ENCODE measurements at places on chromosomes 3 and 15.

DNA sequence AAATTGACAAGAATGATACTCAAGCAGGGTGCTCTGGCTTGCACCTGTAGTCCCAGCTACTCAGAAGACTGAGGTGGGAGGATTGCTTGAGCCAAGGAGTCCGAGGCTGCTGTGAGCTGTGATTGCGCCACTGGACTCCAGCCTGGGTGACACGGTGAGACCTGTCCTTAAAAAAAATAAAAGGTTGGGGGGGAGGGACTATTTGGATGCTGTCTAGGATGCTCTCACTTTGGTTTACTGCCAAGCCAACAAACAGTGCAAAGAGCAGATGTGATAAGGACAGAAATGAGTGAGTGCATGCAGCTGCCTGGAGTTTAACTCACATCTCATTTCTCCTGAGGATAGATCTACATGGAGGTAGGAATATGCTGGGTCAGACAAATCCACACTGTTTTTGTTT is 130.0 kb downstream of the FRMD4B start:
- DNase-seq, result no peak

DNA sequence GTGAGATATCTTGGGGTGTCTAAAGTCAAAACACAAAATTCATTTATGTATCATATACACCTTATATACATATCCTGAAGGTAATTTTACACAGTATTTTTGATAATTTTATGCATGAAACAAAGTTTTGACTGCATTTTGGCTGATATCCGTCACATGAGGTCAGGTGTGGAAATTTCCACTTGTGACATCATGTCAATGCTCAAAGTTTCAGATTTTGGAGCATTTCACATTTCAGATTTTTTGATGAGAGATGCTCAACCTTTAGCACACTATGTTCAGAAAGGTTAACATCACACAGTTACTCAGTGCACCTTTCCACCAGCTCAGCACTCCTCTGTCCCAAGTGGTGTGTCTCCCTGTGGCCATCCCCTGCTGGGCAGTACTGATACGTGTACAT is 37.7 kb upstream of the CPB1 start:
- no peak for DNase-seq

- no peak for DNase-seq
These were observed 356.0 kb downstream of the SHQ1 start for GRCh38 chr3:72492240-72492639.

DNA sequence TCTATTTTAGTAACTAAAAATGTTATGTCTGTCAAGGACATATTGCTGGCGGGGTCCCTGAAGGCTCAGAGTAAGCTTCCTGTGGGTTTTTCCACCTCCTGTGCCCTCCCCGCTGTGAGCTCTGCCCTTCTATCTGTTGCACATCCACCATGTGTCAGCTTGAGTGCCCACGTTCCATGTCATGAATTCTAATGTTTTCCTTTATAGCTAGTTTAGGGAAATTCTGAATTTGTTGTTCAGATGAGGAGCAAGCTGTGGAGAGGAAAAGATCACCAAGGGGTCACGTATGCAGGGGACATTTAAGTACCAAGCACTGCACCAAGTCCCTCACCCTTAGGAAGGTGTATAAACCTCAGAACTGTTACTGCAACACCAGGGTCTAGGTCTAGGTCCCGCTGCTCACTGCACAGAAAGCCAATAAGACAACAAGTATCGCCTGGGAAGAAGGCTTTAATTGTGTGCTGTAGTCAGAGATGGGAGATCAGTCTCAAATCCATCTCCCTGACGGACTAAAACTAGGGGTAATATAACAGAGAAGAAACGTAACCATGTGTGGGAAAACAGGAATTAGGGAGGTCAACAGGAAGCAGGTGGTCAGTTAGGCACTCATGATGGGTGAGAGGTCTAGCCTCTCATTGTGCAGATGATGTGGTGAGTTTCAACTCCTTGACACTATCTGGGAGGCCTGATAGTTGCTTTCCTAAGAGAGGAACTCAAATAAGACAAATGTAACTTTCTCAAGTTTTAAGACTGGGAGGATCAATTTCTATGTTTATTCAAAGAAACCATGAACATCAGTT is 9.7 kb downstream of the GP9 start:
- DNase-seq, result no peak

DNA sequence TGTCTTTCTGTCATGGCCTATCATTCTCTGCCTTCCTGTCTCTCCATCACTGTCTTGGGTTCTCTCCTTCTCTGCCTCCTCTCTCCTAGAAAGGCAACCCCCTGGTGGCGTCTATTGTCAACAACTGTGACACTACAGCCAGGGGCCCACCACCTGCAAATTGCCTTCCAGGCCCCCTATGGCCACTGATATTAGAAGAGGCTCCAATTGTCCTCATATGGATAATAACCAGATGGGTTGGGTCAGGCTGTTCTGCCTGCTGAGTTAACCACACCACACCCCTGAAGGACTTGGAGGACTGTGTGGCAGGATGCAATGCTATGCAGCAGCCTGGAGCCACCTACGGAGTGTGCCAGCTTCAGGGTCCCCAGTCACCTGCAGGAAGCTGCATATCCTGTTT is 665.0 kb downstream of the NTRK3 start:
- no peak for DNase-seq

GRCh38 chr3:180680097-180680430 is 775 bp upstream of the CCDC39 start:
- DNase-seq, result no peak

DNA sequence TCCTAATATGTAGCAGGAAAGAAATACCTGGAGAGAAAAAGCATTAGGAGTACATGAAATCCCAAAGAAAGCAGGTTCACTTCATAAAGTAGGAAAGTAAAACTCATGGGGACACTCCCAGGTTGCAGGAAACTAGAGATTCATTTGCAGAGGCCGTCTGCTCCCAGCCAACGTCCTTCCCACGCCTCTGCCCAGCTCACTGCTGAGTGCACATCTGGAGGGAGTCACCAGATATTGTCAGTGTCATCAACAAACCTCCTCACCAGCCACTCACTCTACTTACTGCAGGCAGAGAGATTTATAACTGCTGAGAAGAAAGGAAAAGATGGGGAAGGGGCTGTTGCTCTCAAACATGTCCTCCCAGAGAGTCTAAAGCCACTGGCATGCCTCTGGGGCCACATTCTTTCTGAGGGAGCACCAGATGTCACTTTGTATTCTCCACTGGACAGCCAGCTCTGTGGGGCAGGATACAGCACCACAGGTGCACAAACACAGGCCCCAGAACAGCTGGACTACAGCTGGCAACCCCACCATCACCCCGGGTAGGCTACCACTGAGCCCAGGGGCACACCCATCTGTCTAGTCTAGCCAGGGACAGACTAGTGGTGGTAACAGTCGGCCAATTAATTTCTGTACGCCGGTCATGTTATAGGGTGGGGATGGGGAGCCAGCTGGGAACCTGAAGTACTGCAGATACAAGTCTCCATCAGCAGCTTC is 64.5 kb downstream of the NPTN start:
- no peak for DNase-seq

DNA sequence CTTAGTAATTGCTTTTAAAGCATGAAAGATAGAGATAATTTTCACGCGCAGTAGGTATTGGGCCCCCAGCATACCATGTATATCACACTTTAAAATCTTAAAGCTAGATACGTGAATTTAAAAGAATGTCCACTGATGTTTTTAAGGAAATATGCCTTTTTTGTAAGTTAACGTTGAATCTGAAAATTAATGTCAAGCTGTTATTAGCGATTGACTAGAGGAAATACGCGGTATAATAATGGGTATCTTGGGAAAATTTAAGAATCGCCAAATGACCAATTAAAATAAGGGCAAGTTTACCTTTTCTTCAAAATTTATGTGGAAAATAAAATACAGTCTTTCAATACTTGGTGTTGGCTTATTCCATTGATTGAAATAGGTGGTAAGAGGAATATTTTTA is 13.3 kb upstream of the CHD2 start:
- no peak for DNase-seq

GRCh38 chr15:25401501-25401900 is 37.3 kb downstream of the UBE3A start:
- DNase-seq, result no peak

- DNase-seq, result no peak
These were observed 49.1 kb downstream of the NR1D2 start for GRCh38 chr3:23994244-23994569.

DNA sequence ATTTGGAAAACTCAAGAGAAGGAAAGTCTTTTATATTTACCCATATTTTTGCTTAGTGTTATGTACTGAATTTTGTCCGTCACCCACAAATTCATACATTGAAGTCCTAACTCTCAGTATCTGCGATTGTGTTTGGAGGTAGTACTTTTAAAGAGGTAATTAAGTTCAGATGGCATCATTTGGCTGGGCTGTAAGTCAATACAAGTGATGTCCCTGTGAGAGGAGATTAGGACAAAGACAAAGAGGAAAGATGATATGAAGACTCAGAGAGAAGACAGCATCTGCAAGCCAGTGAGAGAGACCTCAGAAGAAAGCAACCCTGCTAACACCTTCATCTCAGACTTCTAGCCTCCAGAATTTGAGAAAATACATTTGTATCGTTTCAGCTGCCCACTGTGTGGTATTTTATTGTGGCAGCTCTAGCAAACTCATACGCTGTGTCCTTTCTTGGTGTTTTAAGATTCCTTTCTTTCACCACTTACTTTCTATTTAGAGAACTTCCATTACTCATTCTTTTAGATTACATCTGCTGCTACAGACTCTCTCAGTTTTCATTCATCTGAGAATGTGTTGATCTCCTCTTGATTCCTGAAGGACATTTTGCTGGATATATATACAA is 17.0 kb downstream of the LRCH3 start:
- DNase-seq, result no peak

DNA sequence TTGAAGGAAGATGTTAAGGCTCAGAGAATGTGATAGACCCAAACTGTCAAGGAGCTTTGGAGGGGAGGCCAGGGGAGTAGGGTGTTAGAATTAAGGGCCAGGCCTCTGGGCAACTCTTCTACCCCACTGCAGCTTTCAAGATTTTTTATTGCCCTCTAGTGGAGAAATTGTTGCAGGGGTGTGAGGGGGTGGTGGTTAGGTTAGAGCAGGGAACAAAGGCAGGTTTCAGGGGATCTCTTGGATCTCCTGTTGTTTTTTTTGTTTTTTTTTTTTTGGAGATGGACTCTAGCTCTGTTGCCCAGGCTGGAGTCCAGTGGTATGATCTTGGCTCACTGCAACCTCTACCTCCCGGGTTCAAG is 1.4 kb upstream of the SEC13 start:
- DNase-seq, result no peak

GRCh38 chr3:183313764-183314163 is 60.7 kb downstream of the B3GNT5 start:
- DNase-seq, result no peak

DNA sequence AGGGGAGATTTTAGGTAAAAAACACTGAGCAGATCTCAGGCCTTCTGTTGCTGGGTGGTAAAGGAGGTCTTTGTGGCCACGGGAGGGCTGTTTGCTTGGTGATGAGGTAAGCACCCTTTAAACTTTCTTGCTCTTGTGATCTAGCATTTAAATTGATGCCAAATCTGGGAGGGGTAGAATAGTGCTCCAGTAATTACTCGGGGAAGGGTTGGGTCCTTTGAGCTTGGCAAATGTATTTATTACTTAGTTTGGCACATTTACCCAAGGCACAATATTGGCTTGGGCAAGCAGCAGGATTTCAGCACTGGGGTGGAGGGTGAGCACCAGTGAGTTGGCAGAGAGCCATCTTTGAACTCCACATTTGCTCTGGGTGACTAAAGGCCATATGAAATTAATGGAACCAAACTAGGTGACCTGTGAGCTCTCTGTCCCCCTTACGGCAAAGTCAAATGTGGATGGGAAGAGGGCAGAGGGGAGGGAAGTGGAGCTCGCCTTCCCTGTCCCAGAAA is 185.9 kb upstream of the ONECUT1 start:
- DNase-seq, result no peak

- no peak for DNase-seq
These were observed 25.0 kb downstream of the SRGAP3 start for GRCh38 chr3:9224490-9224889.

DNA sequence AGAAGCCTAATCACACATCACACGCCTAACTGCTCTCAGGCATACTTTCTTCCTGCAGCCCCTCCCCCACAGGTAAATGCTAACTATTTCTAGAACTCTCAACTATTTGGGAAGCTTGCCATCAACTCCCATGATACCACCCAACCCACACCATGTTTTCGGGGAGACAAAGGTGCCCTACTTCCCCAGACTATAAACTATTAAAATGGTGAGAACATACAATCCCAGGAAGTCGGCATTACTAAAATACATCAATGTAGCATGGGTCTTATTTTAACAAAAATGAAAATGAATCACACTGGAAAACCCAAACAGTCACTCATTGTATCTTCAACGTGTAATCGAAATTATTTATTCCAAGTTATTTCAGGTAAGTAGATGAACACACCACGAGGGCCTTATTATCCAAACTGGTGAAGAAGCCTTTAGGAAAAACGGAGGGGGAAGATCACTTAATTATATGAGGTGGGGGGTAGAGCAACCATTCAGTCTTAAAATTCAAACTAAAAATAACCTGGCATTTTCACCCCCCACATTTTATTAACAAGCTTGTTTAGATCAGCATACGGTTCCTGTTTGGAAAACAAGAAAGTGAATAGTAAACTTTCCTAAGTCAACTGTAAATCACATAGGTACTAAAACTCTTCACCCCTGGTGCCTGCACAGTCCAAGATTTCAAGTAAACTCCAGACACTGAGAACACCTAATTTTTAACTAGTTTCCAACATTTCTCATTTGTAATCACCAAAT is 1.9 kb downstream of the TBL1XR1 start:
- no peak for DNase-seq

- DNase-seq, result no peak
These were observed 101.3 kb upstream of the HES1 start for GRCh38 chr3:194034346-194035336.

GRCh38 chr3:9129365-9129764 is 120.1 kb downstream of the SRGAP3 start:
- no peak for DNase-seq

- no peak for DNase-seq
These were observed 108.1 kb downstream of the USP13 start for GRCh38 chr3:179760944-179761343.

DNA sequence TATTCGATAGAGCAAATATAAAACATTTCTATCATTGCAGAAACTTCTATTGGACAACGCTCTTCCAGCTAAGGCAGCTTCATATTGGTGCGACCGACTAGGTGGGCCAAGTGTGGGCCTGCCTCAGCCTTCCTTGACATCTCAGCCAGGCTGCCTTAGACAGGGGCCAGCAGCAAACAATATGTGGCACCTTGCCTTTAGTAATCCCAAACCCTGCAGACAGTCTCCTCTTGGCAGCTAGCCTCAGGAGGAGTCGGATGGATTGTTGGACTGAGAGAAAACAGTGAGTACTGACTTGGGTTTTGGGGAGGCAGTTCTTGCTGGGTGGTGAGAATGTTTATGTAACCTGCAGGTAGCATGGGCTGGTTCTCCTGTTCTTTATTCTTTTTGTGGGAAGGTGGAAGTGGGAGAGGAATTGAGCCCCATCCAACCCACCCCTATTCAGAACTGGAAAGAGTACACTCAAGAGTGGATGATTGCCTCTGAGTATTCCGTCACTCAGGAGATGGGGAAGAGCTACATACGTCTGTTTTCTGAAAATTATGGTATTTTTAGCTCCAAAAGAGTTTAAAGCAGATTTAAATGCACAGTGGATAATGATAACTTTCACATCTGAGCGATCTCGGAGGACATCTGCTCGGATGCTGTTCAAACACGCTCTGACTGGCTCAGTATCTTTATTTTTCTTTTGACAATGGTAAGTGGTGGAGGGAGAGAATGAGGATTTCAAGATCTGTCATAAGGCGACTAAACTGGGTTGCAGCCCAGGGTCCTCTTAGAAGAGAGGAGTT is 47.2 kb downstream of the GPD1L start:
- no peak for DNase-seq

GRCh38 chr15:81419332-81419943 is 45.4 kb upstream of the TMC3 start:
- DNase-seq, result no peak

GRCh38 chr3:66479532-66479947 is 21.3 kb downstream of the LRIG1 start:
- DNase-seq, result no peak
